ENCODE measurements at places on chromosomes 7 and 10.

GRCh38 chr10:77391605-77392235 lies 245.9 kb downstream of the KCNMA1 start:
- peak; percentile 13 for DNase-seq

GRCh38 chr7:28718545-28718944 lies 239.6 kb downstream of the TRIL start:
- no peak for DNase-seq

DNA sequence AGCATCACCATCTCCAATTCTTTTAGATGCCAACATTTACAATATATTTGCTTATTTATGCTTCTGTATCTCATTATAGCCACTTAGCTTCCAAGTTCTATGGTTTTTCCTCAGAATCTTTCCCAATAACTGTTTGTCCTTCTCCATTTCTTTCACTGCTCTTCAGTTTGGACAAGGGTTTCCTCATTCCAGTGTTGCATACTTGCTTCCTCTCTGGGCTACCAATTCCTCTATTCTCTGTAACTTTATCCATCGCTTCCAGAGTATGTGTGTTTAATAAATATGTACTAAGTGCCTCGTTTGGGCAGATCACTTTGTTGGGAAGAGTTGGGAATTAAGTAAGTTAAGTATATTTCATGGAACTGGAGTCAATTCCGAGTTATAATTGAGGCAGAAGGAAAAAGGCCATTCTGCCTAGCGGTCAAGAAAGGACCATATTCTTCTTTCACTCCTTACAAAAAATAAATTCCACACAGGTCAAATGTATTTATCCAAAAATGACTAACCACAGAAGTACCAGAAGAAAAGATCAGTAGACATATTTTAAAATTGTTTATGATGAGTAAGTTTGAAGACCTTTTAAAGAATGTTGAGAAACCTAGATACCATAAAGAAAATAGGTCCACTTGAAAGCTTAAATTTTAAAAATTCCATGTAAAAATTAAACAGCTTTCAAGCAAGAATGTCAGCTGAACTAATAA lies 10.8 kb downstream of the STAMBPL1 start:
- no peak for DNase-seq

GRCh38 chr7:47451851-47452205 lies 130.1 kb downstream of the TNS3 start:
- DNase-seq = no peak

- DNase-seq = peak; percentile 25
Observed at GRCh38 chr7:137935884-137936508, 65.9 kb downstream of the CREB3L2 start.

DNA sequence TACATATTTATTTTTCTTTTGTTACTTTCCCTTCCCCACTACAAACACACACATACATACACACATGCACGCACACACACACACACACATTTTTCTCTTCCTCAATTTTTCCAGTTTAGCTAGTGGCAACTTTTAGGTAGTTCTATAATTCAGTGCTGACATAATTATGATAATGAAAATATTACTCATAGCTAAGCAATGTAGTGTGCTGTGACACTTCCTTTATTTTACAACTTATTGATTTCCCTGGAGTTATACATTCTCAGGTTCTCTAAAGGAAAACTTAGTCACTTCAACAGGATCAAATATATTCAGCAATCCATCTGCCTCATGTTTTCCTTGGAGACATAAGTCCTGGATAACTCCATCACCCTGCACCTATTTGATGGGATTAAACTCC lies 151.6 kb downstream of the CACNA2D1 start:
- DNase-seq = no peak
